A673 (cell line): ENCODE measurements at places on chromosomes 5 and 9.

- no peak for DNase-seq
These were observed 99.6 kb downstream of the ASTN2 start for GRCh38 chr9:117315236-117315635.

GRCh38 chr5:135195270-135195608 lies 161.2 kb upstream of the PITX1 start:
- no peak for DNase-seq

DNA sequence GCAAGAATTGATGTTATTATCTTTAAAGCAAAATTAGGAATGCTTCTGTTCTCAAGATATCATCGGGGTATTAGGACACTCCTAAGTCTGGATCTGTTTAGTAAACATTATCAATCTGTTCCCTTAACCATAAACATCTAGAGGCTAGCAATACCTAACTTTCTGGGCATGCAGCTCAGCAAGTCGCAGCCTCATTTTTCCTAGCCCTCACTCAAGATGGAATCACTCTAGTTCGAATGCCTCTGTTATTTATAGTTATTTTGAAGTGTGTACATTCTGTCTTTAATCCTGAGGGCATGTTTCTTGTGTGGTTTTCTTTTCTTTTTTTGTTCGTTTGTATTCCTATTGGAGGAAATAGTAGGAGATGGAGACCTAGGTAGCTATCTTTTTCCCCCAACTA lies 66.9 kb downstream of the FER start:
- DNase-seq = no peak

GRCh38 chr9:137311986-137312851 lies 10.1 kb upstream of the NRARP start:
- DNase-seq = no peak

GRCh38 chr5:41218929-41219657 lies 5.8 kb upstream of the C6 start:
- DNase-seq = no peak

DNA sequence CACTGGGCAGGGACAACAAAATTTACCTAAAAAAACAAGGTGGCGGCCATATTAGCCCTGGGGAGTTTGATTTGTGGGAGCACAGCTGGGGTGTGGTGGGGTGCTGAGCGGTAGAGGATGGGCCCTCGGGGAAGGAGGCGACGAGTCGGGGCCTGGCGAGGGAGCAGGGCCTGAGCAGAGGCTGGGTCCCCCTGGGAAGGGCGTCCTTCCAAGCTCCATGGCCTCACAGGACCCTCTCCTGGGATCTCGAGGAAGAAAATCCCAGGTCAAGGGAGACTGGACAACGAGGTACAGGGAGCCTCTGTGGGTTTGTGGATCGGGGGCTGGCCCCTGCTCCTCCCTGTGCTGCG lies 165.5 kb downstream of the CACNA1B start:
- DNase-seq = no peak

DNA sequence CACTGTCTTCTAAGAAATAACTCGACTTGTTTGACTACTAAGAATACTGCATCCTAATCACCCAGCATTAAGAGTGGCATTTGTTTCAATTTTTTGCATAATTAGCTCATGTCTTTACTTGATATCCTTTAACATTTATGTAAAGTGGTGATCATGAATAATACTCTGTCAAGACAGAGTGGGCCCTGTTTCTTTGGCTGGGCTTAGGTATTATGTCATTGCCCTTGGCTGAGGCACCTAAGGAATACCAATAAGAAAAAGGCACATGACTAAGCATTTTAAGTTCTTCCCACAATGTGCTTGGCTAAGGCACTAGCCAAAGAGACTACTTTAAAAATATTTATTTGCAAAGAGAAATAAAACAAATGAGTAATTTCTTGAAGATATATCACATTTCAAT lies 308.1 kb downstream of the CTNND2 start:
- DNase-seq = no peak

DNA sequence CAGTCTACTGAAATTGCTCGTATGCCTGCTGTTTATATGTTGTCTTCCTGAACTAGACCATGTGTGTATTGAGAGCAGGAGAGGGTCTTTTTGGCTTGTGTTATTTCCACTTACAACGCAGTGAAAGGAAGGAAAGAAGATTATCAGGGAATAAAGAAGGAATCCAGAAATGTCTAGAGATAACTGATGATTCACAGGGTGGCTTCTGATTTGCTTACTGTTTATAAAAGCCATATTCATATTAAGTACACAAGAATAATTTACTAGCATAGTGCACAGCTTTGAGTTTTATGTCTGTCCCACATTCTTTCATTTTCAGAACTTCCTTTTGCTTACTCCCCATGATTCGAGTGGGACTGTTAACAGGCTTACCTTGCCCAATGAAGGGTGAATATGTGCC lies 72.1 kb downstream of the PRLR start:
- no peak for DNase-seq

- DNase-seq = no peak
These were observed 101.8 kb downstream of the EHMT1 start for GRCh38 chr9:137720571-137721110.

GRCh38 chr5:163433271-163433670 lies 4.1 kb upstream of the CCNG1 start:
- no peak for DNase-seq

DNA sequence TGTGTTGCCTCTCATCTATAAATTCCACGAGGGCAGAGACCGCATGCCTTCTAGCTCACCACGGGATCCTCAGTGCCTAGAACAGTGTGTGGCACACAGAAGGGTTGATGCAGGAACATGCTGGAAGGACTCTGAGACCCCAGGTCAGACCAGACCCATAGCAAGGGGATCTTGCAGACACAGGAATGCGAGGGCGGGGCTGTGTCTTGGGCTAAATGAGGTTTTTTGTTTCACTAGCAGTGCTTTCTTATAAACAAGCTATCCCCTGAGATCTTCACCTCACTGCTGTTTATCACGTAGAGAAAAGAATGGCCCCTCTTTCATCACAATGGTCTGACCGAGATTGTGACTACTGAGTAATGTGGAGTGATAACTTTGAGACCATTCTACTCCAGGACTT lies 122.4 kb downstream of the IRX2 start:
- no peak for DNase-seq

- peak; percentile 1 for DNase-seq
These were observed 526.1 kb downstream of the BNC2 start for GRCh38 chr9:16344343-16344742.

DNA sequence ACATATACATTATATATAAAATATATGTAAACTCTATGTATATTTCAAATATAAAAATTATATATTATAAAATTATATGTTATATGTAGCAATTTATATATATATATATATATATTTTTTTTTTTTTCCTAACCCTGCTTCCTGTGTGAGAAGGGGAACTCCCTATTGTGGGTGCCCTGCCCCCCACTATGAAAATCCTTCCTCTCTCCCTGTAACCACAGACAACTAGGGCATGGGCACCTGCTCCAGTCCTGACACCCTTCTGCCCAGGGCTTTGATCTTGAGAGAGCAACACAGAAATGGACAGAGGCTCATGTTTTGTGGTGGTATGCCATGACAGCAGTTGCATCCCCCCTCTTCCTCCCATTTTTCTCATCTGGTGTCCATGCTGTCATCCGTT lies 148.7 kb upstream of the IL12B start:
- no peak for DNase-seq
